ENCODE measurements at places on chromosomes 1 and 21.

DNA sequence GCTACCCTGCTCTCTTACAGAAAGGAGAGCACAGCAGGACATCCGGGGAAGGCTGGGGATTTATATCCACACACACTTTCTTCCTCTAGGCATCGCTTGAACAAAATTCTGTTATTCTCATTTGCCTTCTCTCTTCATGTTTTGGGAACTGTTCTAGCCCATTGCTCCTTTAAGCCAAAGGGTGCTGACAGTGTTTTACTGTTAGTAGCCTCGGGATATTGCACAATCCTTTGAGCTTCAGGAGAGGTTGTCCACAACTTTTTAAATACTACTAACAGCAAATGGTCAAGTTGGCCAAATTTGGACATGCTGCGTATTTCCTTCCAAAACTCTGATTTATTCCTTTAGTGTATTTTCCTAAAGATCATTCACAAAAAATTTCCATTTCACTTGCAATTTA, 579.2 kb upstream of the RGS18 start:
- DNase-seq = no peak

DNA sequence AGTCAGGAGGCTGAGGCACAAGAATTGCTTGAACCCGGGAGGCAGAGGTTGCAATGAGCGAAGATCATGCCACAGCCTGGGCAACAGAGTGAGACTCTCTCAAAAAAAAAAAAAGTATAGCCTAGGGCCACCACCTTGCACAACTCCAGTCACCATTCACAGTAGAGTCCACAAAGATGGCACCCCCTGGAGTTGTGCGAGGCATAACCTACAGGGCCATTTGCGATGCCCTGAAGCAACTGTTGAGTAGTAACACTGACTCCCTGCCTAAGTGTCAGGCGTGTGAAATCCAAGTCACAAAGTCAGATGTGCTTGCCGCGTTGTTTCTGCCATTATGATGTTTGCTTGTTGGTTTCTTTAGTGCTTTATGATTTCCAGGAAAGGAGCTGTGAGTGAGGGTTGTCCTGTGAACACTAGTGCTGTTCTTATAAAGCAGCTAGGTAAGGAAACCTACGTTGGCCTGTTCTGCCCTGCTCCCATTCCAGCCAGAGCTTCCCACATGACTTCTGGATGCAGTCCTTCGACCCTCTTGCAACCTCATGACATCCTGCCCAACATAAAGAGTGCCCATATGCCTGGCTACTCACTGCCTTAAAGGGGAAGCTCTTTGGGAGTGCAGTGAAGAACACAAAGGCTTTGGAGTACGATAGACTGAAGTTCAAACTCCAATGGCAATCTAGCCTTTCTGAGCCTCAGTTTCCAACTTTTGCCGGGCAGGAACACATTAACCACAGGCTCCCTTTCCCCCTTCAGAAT, 29.8 kb downstream of the FHAD1 start:
- DNase-seq = peak; percentile 27

- no peak for DNase-seq
Measured at GRCh38 chr1:231844986-231845502, 218.5 kb downstream of the DISC1 start.

DNA sequence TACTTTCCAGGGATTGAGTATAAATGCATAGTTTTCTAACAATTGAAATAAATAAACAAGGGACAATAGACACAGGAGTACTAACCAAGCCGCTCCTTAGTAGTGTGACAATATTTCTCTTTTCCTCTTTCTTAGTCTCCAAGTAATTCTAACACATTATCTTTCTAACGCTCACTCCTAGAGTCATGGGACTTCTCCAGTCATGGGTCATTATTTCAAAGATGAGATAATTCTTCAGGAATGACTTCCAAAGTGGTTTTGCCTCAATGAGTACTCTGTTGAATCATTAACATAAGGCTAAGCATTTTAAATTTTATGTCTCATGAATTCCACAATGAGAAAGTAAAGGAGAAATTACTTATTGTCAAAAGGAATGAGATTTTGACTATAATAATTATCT, 605.8 kb upstream of the ADAMTS5 start:
- no peak for DNase-seq

GRCh38 chr1:2322065-2322571, 69.2 kb downstream of the MORN1 start:
- peak; percentile 98 for DNase-seq

- DNase-seq = no peak
Measured at GRCh38 chr1:203135636-203136305, 8.2 kb downstream of the ADORA1 start.

- no peak for DNase-seq
Measured at GRCh38 chr21:33374450-33375096, 28.6 kb upstream of the IFNGR2 start.

All from osteocyte (in vitro differentiated cells).